BJ (cell line): ENCODE measurements at places on chromosomes 16 and 17.

DNA sequence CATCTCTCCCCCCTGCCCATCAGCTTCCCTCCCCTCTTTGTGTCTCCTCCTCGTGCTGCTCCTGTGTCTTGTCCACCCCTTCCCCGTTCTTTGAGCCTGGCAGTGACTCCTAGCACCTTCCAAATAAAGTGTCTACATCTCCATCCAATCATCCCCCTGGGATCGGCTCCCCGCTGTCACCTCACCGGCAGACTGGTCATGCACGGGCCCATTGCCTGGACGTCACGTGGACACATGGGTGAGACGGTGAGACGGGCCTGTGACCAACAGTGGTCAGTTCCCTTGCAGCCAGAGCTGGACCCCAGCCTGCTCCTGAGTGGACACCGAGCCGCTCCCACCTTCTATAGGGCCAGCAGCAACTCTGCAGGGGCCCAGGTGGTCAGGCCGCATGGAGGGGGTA lies 46.4 kb downstream of the COTL1 start:
- DNase-seq: no peak

DNA sequence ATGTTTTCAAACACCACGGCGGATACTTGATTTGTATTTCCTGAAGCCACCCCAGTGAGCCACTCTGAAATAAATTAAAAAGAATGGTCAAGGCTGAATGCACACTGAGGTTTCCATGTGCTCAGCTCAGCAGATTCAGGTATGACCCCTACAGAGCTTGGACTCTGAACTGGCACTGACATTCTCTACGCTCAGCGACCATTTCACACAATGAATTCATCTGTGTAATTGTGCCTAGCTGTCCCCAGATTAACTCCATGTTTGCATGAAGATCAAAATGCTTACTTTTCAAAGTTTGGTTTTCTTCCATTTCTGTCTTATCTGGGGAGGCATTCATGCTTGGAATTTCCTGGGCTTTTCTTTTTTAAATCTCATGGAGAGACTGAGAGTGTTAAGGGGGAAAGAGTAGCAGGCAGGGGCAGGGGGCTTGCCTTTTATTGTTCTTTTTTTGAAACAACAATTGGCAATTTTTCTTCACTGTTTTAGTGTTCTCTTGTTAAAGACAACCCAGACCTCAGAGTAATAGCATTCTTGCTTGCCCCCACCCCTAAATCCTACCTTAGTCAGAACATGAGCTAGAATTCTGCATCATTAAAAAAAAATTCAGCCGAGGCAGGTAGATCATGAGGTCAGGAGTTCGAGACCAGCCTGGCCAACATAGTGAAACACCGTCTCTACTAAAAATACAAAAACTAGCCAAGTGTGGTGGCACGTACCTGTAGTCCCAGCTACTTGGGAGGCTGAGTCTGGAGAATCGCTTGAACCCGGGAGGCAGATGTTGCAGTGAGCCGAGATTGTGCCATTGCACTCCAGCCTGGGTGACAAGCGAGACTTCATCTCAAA lies 85.5 kb upstream of the HNF1B start:
- no peak for DNase-seq

GRCh38 chr17:80811181-80812105 lies 180.2 kb upstream of the CHMP6 start:
- DNase-seq: no peak

- DNase-seq: no peak
Observed at GRCh38 chr17:49990331-49990730, 4.7 kb downstream of the DLX3 start.

GRCh38 chr17:28917029-28917428 lies 14.2 kb upstream of the DHRS13 start:
- no peak for DNase-seq

- no peak for DNase-seq
Observed at GRCh38 chr17:58759522-58759921, 3.9 kb downstream of the PPM1E start.

DNA sequence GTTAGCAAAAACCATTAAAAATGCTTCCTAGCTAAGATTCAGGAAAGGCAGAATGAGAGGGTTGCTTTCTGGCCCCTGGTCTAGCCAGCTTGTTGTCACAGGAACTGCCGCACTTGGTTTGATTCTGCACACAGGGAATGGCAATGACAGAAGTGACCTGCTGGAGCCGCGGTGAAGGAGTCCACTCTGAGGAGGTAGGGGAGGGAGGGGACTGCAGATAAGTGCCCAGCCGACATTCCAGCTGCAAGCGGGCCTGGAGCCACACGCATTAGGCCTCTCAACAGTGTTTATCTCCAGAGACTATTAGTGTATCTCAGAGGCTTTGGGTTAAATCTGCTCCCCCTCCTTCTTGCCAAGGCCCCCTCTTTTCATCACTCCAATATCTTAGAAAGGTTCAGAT lies 38.6 kb downstream of the CDRT15 start:
- no peak for DNase-seq

DNA sequence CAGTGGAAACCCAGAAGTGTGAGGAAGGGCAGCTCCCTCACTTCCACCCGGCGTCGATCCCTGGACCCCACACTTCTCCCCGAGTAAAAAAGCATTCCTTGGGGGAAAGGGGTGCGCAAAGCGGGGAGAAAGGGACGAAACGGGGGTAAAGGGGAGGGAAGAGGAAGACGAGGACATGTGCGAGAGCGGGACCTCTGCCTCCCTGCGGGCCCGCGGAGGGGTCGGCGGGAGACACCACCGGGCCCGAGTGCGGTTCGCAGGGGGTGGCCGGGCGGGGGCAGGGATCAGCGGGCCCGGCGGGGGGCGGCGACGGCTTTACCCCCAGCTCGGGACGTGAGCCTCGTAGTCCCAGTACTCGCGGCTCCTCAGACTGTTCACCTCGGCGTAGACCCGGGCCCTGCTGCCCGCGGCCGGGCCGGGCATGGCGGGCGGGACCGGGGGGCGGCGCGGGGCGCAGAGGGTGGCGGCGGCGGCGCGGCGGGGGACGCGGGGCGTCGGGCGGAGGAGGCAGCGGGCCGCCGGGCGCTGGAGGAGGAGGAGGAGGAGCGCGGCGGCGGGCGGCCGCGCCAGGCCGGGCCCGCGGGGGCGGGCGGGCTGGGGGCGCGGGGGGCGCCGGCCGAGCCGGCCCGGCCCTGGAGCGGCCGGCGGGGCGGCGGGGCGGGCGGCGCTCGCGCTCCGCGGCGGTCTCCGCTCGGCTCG lies 443 bp downstream of the CSNK2A2 start:
- DNase-seq: no peak

- no peak for DNase-seq
Observed at GRCh38 chr16:750485-750884, 9.7 kb upstream of the CIAO3 start.

GRCh38 chr17:17871913-17872312 lies 35.1 kb upstream of the SREBF1 start:
- no peak for DNase-seq

DNA sequence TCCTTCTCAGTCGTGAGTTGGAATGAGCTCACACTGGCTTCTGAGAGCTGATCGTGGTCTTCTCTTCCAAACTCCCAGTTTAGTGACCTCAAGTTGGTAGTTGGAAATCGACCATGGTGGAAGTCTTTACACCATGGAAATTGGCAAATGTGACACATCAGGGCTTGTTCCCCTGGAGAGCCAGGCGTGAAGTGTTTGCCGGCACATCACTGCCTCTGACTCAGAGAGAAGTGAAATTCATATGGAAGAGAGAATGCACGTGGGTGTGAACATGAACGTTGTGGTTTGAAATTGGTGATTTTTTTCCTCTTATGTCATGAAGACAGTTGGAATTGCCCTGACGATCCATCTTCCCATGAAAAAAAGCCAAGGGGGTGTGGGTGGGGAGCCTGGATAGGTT lies 47.4 kb downstream of the AXIN2 start:
- DNase-seq: no peak

GRCh38 chr16:54503011-54503855 lies 216.6 kb upstream of the IRX3 start:
- no peak for DNase-seq

DNA sequence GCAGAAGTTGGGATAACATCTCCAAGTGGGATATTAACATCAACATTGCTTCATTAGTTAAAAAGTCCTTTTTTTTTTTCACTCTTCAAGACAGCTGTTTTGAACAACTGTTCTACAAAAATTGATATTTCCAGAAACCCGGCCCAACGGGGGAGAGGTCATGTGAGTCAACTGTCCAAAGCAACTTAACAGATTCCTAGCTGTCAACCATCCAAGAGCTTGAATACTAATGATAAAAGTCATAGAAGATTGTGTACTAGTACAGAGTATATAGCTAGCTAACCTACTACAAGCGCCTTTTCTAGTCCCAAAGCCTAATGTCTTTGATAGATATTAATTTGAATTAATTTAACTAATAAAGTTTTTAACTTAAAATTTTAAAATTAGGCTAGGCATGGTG lies 172.0 kb downstream of the CYB561 start:
- no peak for DNase-seq
